ENCODE measurements at places on chromosomes 2 and 18. TPM values are rescaled to one million over a fixed set of nuclear protein-coding genes. Genes with fewer than 3 reads are reported as not detected.

DNA sequence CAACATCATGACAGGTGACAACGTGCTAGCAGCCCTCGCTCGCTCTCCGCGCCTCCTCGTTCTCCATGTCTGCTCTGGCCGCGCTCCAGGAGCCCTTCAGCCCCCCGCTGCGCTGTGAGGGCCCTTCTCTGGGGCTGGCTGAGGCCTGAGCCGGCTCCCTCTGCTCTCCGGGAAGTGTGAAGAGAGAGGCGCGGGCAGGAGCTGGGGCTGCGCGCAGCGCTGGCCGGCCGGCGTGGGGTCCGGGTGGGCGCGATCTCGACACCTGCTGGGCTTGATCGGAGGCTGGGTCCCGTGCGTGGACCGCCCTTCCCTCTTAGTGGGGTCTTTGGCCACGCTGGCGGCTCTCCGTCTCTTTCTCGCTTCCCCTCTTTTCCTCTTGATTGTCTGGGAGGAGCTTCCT lies 195.5 kb downstream of the ANKRD30BL start:
- peak; percentile 23 for DNase-seq

DNA sequence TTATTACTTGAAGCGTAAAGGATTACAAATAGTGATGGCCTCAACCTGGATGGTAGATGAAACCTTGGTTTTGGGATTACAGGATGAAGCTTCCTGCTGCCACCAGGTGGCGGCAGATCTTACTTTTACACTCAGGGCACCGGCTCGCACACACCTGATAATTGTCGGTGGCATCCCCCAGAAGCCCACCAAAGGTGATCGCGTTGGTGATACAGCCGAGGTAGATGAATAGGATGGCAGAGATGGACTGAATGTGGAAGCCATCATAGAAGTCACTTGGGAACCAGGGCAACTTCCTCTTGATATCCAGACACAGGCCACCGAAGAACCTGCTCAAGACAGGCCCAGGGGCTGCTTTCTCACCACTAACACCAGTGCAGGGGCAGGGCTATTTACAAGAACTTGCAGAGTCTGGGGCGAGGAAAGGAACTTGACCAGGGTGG lies 51.8 kb downstream of the MTHFD2 start:
- no peak for DNase-seq

DNA sequence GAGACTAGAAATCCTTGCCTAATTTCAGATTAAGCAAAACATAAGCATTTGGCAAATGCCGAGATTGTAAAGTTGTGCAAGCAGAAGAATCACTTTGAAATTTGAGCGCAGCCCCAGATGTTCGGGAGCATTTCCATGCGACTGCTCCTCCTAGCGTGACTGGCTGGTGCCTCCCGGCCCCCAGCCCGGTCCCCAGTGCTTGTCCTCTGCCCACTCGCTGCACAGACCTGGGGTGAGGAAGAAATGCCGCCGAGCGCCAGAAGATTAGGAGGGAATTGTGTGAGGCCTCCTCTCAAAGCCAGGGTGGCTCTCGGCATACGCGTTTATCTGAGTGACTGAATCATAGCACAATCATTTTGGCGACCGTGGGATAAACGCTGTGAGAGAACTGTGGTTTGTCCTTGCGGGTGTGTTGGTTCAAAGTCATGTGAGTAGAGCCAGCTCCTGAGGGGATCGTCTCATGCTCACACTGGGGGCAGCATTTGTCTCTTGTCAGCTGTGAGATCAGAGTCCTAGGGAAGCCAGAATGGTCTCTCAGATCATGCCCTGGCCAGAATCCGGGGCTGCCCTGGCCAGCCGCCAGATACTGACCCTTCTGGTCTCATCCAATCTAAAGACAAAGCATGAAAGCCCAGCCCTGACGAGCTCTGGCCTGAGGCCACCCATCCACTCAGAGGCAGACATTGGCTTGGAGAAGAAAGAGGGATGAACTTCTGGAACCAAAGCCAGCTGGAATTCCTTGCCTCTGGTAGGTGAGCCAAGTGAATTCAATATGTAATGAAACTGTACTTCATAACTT lies 189.3 kb downstream of the SH3RF3 start:
- DNase-seq: peak; percentile 83

- DNase-seq: no peak
Measured at GRCh38 chr2:198273660-198274059, 469.3 kb downstream of the PLCL1 start.

GRCh38 chr2:17540813-17541530 lies 476 bp downstream of the VSNL1 start:
- DNase-seq: no peak

DNA sequence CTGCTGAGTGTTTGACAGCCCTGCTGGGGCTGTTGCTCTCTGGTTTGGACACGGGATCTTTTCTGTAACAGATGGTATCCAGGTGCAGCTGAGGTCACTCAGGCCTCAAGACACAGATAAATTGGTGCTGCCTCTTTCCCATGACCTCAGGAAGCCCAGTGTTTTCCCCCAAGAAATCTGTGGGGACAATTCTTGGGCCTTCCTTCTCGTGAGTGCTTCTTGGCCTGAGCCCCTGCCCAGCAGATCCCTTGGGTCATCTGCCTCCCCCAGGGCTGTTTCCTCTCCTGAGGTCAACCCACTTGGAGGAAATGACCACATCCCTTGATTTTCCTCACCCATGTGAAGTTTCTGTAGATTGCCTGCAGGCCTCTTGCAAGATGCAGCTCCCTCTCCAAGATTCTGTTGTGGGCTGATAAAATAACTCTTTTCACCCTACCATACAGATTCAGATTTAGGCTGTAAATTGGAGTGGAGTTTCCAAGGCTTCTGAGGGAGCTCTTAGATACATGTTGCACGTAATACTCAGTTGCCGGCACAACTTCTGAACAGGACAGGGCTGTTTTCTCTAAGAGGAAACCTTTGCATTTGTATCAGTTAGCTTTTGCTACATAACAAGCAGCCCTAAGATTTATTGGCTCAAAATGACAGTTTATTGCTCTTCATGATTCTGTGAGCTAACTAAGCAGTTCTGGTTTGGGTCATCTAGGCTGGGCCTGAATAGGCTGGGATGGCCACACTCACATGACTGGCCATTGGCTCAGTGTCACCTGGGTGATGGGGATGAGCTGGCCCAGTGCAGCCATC lies 13.1 kb downstream of the ZAP70 start:
- peak; percentile 23 for DNase-seq

DNA sequence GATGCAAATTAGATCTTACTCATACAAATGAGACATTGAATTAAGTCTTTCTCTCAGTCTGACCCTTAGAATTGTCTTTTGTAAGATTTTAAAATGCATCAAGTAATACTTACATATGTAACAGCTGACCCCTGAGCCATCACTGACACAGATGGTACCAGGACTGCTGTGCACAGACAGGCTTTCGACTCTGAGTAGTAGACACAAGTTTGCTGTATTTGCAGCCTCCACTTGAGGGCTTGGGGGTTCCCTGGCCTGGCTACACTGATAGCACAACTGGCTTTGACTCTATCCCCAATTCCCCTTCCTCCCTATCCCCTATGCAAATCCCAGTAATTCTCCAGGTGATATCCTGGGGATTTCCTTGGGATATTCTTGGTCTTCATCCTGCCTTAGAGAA lies 200.7 kb downstream of the RPIA start:
- no peak for DNase-seq

- no peak for DNase-seq
Measured at GRCh38 chr2:167398873-167399272, 510.6 kb downstream of the XIRP2 start.

DNA sequence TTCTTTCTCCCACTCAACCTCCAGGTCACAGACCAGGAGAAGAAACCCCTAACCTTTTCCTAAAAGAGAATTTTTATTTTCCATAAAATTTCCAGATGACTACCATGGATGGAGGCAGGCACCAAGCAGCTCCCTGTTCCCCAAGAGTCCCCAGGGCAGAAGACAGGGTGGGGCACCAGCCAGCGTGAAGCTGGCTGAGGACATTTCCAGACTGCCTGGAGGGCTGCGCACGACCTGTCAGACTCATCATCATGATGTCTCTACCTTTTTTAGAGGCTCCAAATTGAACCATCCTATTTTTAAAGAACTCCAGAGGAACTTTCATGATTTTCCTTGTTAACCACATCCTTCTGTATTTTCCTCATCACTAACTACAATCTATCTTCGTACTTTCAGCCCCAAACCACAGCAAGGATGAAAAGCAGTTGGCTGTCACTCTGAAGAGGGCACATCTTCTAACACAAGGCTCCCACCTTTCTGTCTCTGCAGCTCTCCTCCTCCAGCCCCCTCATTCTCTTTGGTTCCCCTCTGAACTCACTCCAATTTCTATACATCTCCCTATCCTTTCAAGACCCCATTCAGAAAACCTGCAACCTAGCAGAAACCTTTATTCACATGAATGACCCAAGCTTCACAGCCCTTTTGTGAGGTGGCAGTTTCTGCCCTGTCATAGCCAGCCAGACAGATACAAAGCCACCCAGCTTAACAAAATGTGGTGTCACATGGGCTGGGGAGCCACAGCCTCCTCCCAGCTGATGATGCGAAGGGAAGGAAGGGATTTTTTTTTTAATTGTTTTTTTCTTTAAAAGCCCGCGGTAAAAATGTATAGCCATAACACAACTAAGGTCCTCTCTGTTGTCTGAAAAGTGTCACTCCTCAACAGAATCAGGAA lies 11.1 kb downstream of the AMMECR1L start:
- no peak for DNase-seq

DNA sequence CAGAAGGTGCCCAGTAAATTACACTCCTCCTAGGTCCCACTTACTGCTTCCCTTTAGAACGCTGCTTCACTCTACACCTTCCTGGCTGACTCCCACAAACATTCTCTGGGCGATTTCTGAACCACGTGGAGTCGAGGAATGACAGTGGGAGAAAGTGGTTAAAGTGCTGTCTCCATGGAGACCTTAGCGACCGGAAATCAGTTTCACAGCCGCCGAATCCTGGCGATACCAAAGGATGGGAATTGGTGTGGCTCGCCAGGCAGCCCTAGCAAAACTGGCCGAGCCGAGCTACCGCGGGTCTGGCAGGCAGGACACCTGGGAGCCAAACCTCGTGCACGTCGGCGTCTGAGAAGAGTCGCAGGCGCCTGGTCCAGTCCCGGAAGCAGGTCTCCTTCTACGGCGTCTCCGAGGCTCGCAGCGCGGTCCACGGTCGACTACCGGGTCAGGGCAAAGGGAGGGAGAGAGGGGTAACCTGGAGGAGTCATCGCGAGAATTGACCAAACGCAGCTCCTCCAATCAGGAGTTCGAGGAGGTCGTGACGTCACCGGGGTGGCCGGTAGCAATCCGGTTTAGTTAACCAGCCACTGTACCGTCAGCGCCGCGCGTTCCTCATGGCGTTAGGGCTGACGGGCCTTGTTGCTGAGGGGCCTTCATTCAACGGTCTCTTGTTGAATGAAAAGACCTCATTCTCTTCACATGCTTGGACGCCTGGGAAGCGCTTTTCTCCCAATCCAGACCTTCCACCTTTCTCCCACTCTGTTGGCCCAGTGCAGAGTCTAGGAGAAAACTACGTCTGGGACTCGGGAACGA lies at the start of gene THADA:
THADA (minus strand) TSS at position 436 of the 810 bp plus-strand sequence. CDS start 3,646 bp downstream, outside the sequence.
- DNase-seq: peak; percentile 100

DNA sequence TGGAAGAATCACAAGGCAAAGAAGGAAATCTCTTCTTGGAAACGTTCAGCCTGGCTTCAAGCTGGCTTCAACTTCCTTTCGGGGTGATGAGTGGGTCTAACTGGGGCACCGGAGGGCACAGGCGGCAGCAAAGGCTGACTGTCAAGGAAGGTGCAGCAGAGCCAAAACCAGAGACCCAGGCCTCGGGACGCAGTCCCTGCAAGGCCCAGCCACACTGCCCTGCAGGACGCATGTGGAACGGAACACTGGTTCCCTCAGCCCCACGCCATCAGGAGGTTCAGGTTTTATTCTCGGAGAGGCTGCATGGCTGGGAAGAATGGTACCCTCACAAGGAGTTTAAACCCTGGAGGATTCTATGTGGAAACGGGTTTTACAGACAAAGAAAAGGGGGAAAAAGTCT lies 165.5 kb downstream of the HDAC4 start:
- DNase-seq: no peak

DNA sequence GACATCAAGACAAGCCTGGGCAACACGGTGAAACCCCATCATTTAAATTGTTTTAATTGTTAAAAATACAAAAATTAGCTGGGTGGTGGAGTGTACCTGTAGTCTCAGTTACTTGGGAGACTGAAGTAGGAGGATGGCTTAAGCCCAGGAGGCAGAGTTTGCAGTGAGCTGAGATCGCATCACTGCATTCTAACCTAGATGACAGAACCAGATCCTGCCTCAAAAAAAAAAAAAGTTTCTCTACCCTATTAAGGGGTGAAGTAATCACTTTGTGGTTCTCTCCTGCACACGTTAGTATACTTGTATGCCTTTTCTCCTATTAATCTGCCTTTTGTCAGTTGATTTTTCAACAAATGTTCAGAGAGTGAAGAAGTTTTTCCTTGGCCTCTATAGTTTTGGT lies 18.1 kb upstream of the PUM2 start:
- DNase-seq: no peak

DNA sequence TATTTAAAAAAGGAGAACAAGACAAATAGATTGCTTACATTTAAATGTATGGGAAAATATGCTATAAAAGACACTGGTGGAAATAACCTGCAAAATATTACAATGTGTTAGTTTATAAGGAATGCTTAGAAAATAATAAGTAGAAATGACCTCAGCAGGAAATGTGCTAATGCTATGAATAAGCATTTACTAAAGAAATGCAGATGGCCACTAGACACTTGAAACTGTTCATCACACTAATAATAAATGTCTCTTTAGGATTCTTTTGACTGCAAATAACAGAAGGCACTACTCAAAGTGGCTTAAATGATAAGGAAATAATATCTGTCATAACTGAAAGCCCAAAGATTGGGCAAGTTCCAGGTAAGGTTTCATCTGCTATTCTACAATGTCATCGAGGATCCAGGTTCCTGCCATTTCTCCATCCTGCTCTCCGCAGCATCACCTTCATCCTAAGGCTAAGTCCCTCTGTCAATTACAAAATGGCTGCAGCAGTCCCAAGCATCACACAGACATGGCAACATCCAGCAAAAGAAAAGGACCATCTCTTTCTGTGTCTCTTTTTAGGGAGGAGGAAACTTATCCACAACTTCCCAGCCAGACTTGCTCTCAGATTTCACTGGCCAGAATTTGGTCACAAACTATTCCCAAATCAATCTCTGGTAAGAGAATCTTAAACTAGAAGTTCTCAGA lies 21.9 kb downstream of the METTL8 start:
- DNase-seq: no peak

GRCh38 chr2:16821692-16822091 lies 156.1 kb upstream of the CYRIA start:
- DNase-seq: no peak

- no peak for DNase-seq
Measured at GRCh38 chr2:59076079-59076619, 835.0 kb upstream of the FANCL start.

GRCh38 chr2:240921995-240922244 lies 15.8 kb downstream of the CROCC2 start:
- DNase-seq: no peak

CETN1 gene
- total RNA-seq: not detected

RAX gene
- total RNA-seq: not detected

C2orf66 gene
- total RNA-seq: 0.19 TPM

LIMS4 gene
- total RNA-seq: 16.0 TPM

COL6A3 gene
- total RNA-seq: 289 TPM

PRKAG3 gene
- total RNA-seq: 0.19 TPM

RASGRP3 gene
- total RNA-seq: 22.3 TPM

SAG gene
- total RNA-seq: not detected

CD8B2 gene
- 0.10 TPM for total RNA-seq

GPR75 gene
- total RNA-seq: 4.3 TPM

ACTG2 gene
- total RNA-seq: 416 TPM
